ENCODE measurements at places on chromosomes 6 and 20.

DNA sequence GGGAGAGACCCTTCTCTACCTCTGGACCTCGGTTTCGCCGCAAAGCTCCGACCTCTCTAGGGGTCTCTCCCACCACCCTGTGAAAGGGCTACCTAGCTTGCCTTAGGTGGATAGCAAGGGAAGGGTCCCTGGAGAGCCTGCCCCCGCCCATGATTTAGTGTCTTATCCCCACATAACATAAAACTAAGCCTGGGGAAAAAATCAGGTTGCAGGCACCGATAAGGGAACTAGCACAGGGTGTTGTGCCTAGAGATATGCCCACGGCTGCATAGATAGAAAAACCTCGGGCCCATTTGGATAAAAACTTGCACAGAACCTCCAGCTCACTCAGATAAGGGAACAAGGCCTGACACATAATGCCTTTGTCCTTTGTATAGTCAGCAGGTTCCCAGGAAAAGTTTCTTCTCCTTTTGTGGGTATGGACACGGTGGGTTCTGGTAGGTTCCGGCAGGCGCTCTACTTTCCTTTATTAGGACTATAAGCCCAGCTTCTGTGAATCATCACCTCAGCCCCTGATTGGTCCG is 846 bp downstream of the ZSCAN31 start:
- no peak for DNase-seq

GRCh38 chr6:108800427-108800864 is 47.8 kb upstream of the ARMC2 start:
- DNase-seq, result no peak

DNA sequence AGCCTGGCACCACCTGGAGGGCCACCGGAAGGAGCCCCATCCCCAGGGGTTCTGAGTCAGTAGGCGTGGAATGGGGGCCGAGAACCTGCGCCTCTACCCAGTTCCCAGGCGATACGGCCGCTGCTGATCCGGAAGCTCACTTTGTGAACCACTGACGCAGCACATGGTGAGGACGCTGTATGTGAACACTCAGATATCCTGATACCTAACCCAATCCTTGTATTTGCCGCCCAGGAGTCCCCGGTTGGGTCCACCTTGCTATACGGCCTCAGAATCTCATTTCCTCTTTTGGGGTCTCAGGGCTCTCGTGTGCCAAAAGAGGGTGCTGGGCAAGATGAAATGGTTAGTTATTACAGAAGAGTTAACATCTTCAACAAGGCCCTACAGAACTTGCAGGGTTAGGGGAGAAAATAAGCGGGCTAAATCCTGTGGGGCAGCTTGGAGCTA is 604 bp upstream of the RAB5IF start:
- no peak for DNase-seq

GRCh38 chr20:56513161-56514150 is 11.1 kb upstream of the FAM209A start:
- no peak for DNase-seq

GRCh38 chr20:61746781-61747180 is 318.9 kb downstream of the TAF4 start:
- no peak for DNase-seq

- no peak for DNase-seq
These were observed 4.8 kb downstream of the ZBP1 start for GRCh38 chr20:57615445-57615811.

Measured in NCI-H2171 (cell line).